ENCODE measurements at places on chromosomes 11 and 22. TPM values are rescaled to one million over a fixed set of nuclear protein-coding genes. Genes with fewer than 3 reads are reported as not detected.
A peak's percentile ranks its signal among the peaks of the same experiment; 100 is the strongest.

DNA sequence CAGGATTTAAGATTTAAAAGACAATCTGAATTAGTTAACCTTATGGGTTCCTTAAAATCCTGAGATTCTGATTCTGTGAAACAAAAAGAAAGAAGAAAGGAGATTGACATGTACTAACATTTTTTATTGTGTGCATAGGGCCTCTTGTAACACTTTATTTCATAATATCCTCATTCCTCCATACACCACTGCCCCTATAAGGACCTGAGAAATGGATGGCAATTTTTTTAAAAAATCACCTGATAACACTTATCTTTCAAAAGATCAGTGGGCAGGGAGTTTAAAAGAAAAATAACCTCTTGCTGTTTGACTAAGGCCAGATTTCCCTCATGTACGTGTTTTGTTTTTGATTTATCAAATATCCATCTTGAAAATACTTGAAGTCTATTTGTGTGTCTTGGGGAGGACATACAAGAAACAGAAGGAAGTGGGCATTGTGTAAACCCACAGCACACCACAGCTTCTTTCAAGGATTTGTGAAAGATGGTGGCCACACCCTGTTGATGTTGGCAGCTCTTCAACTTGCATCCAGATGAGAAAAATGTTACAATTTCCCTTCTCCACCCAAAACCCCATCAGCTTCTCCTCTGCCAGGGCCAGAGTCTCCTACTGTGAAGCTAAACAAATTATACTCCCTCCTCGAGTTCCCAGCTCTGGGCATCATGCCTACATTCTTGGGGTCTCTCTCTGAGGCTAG, 35.0 kb upstream of the MPEG1 start:
- H3K36me3 ChIP-seq, result no peaks in the 10 kb centered on the region
- DNase-seq, result no peak
- H3K4me3 ChIP-seq, result no peak overlapping the region
- peaks cover 8% of the 10 kb centered on the region for H3K4me1 ChIP-seq
- no peak overlapping the region for H3K27ac ChIP-seq

DNA sequence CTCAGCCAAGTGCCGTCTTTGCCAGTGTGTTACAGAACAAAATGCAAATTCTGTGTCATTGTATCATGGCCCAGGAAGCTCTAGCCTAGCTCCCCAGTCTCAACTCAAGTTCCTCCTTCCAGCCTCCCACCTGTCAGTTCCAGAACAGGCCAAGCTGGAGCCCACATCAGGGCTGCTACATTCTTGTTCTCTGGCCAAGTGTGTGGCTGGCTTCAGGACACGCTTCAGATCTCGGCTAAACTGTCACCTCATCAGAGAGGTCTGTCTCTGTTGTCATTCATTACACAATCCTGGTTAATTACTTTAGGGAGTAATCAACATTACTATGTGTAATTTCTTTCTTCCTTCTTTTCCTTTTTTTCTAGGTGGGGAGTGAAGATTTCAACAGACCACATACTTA, 347.0 kb upstream of the SYN3 start:
- no peaks in the 10 kb centered on the region for H3K36me3 ChIP-seq
- H3K4me1 ChIP-seq, result no peaks in the 10 kb centered on the region

GRCh38 chr11:12693479-12694182, 19.4 kb downstream of the TEAD1 start:
- no peak overlapping the region for H3K4me3 ChIP-seq
- no peak overlapping the region for H3K27ac ChIP-seq
- H3K4me1 ChIP-seq, result peaks cover 3% of the 10 kb centered on the region
- no peaks in the 10 kb centered on the region for H3K36me3 ChIP-seq

DNA sequence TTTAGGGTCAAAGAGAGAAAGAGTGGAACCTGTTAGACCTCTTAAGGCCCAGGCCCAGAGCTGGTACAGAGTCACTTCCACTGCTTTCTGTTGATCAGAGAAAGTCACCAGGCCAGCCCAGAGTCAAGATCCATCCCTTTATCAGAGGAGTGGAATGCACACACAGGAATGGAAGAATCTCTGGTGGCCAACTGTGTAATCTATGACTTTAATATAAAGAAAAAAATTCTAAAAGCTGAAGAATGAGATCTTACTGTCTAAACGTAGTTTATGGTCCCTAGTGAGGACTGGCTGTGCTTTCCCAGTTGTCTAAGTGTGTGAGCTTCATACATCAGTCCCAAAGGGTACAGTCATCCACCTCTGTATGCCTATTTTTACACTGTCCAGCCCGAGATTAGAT, 51.0 kb downstream of the PPFIBP2 start:
- H3K4me1 ChIP-seq, result no peaks in the 10 kb centered on the region
- no peaks in the 10 kb centered on the region for H3K36me3 ChIP-seq
- no peak overlapping the region for H3K27ac ChIP-seq
- no peaks in the 10 kb centered on the region for H3K27me3 ChIP-seq
- no peak for DNase-seq
- no peak overlapping the region for H3K4me3 ChIP-seq

GRCh38 chr11:57241353-57241972, 4.4 kb upstream of the APLNR start:
- H3K4me1 ChIP-seq, result no peaks in the 10 kb centered on the region
- peaks cover 11% of the 10 kb centered on the region for H3K27me3 ChIP-seq
- H3K4me3 ChIP-seq, result no peak overlapping the region
- DNase-seq, result no peak
- no peak overlapping the region for H3K27ac ChIP-seq

- no peaks in the 10 kb centered on the region for H3K27me3 ChIP-seq
- no peaks in the 10 kb centered on the region for H3K36me3 ChIP-seq
- no peak for DNase-seq
- H3K4me3 ChIP-seq, result no peak overlapping the region
- no peaks in the 10 kb centered on the region for H3K4me1 ChIP-seq
Measured at GRCh38 chr11:12853325-12853651, 155.8 kb upstream of the RASSF10 start.

GRCh38 chr11:8070417-8071115, 10.4 kb upstream of the TUB start:
- no peaks in the 10 kb centered on the region for H3K4me1 ChIP-seq
- H3K27me3 ChIP-seq, result no peaks in the 10 kb centered on the region
- H3K27ac ChIP-seq, result no peak overlapping the region
- DNase-seq, result no peak

- no peak overlapping the region for H3K4me3 ChIP-seq
- DNase-seq, result no peak
- H3K36me3 ChIP-seq, result no peaks in the 10 kb centered on the region
Measured at GRCh38 chr11:83971063-83971462, 684.9 kb upstream of the CCDC90B start.

GRCh38 chr22:42039271-42039670, 31.3 kb downstream of the NAGA start:
- no peak overlapping the region for H3K27ac ChIP-seq
- H3K4me3 ChIP-seq, result no peak overlapping the region
- H3K36me3 ChIP-seq, result no peaks in the 10 kb centered on the region
- no peaks in the 10 kb centered on the region for H3K27me3 ChIP-seq
- H3K4me1 ChIP-seq, result no peaks in the 10 kb centered on the region

GRCh38 chr11:114174712-114175495, 115.4 kb downstream of the ZBTB16 start:
- peaks cover 82% of the 10 kb centered on the region for H3K4me1 ChIP-seq
- DNase-seq, result no peak
- no peaks in the 10 kb centered on the region for H3K36me3 ChIP-seq
- no peak overlapping the region for H3K27ac ChIP-seq

DNA sequence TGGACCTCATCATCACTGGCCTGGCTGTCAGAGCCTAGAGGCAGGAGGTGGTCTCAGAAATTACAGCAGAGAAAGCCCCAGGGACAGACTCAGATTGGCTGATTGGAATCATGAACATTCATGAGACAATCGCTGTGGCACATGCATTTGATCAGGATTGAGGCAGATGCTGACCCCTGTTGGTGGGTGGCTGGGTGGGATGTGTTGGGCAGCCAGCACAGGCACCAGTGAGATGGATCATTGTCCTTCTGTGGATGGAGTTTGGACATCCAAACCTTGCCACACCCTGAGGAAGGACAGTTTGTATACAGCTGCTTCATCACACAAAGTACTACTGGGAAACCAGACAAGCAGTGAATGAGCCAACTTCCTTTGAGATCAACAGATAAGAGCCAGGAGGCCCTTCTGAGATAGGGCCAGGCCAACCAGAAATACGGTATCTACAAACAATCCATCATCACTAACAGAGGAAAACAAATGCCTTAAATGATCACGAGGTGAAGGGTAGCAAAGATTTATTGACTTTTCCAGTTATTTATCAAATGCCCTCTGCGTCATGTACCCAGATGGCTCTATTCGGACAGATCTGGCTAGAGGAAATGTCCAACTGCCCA, 17.3 kb downstream of the COMMD9 start:
- DNase-seq, result no peak
- H3K4me3 ChIP-seq, result no peak overlapping the region
- no peak overlapping the region for H3K27ac ChIP-seq
- no peaks in the 10 kb centered on the region for H3K27me3 ChIP-seq

DNA sequence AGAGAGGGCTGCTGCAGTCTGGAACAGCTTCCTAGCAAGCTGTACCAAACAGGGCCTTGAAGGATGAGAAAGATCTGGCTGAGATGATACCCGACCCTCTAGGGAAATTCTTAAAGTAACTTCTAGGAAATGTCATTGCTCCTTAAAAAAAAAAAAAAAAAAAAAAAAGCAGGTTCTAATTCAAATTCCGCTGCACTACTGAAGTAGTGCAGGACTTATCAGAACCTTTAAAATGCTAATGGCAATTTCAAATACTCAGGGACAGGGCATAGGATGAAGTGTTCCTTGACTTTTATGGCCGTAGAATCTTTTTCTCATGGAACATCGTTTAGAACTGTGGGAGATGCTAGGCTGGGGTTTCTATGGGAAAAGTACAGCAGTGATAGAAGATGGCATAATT, 13.1 kb downstream of the MIAT start:
- H3K4me1 ChIP-seq, result peaks cover 76% of the 10 kb centered on the region
- H3K36me3 ChIP-seq, result peaks cover 7% of the 10 kb centered on the region
- H3K27ac ChIP-seq, result peak overlapping the region; percentile 88
- DNase-seq, result no peak
- no peak overlapping the region for H3K4me3 ChIP-seq

GRCh38 chr11:61254403-61255025, 13.5 kb downstream of the PGA5 start:
- no peaks in the 10 kb centered on the region for H3K27me3 ChIP-seq
- H3K27ac ChIP-seq, result no peak overlapping the region
- H3K4me1 ChIP-seq, result peaks cover 3% of the 10 kb centered on the region
- no peaks in the 10 kb centered on the region for H3K36me3 ChIP-seq
- no peak overlapping the region for H3K4me3 ChIP-seq

DNA sequence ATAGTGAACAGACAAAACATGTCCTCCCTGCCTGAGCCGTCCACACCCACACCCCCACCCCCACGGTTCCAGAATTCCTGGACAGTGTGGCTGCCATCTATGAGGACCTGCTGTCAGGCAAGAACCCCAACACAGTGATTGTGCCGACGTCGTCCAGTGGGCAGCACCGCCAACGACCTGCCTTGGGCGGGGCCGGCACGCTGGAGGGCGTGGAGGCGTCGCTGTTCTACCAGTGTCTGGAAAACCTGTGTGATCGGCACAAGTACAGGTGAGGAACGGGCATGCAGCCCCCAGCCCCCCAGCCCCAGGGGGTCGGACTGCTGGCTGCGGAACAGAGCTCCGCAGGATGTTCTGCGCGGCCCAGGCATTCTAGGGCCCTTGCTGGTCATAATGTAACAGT, 19.7 kb downstream of the ARFGAP2 start:
- H3K4me1 ChIP-seq, result peaks cover 44% of the 10 kb centered on the region
- H3K4me3 ChIP-seq, result no peak overlapping the region
- H3K36me3 ChIP-seq, result no peaks in the 10 kb centered on the region
- no peaks in the 10 kb centered on the region for H3K27me3 ChIP-seq
- DNase-seq, result no peak

- no peak overlapping the region for H3K4me3 ChIP-seq
- no peaks in the 10 kb centered on the region for H3K4me1 ChIP-seq
- H3K27ac ChIP-seq, result no peak overlapping the region
- no peaks in the 10 kb centered on the region for H3K36me3 ChIP-seq
- peaks cover 3% of the 10 kb centered on the region for H3K27me3 ChIP-seq
Measured at GRCh38 chr11:113977701-113978100, 2.8 kb downstream of the HTR3A start.

DNA sequence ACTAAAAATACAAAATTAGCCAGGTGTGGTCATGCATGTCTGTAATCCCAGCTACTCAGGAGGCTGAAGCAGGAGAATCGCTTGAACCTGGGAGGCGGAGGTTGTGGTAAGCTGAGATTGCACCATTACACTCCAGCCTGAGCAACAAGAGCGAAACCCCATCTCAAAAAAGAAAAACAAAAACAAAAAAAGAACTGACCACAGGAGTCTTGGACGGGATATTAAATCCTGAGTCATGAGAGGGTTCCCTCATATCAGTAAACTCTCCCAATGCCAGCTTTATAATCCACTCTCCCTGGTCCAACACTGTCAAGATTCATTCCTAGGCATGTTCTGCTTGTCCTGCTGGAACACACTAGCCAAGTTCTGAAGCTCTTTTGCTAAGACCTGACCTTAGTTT, 61.5 kb upstream of the EP300 start:
- H3K27me3 ChIP-seq, result no peaks in the 10 kb centered on the region
- DNase-seq, result no peak
- no peak overlapping the region for H3K4me3 ChIP-seq
- no peaks in the 10 kb centered on the region for H3K4me1 ChIP-seq

DNA sequence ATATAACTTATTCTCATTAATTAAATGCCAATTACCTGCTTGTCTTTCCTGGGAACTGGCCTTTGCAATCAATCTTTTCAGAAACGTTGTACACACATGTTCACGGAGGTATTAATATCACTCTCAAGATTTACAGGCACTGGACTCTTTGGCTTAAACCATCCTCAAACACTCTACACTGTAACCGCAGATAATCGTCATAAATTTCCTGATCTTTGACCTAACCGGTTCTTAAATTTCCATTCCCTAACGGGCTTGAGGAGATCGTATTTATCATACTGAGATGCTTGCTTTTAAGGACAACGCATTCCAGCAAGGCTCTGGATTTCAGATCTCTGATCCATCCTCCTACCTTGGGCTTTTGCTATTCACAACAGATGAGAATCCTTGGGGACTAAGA, 72.8 kb downstream of the ARL14EP start:
- H3K27ac ChIP-seq, result no peak overlapping the region
- no peaks in the 10 kb centered on the region for H3K36me3 ChIP-seq
- no peak overlapping the region for H3K4me3 ChIP-seq

DNA sequence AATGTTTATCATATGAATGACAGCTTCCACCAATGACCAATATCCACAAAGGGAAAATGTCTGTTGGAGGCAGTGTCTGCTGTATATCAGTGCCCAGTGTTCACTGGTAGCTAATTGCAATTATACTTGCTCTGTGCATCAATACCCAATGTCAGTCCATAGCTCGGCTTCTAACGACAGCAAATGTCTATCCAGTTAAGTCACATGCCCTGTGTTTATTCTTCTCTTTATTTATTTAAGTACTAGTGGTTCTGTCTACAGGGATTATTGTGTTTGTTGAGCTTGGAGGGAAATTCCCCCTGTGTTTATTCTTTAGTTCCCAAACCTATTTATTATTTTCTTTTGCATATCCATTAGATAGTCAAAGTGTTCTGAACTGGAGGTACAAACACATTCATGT, 18.6 kb downstream of the TSKU start:
- H3K4me1 ChIP-seq, result peaks cover 34% of the 10 kb centered on the region
- no peaks in the 10 kb centered on the region for H3K27me3 ChIP-seq
- no peak for DNase-seq
- no peak overlapping the region for H3K27ac ChIP-seq
- no peak overlapping the region for H3K4me3 ChIP-seq

- no peaks in the 10 kb centered on the region for H3K4me1 ChIP-seq
- no peaks in the 10 kb centered on the region for H3K36me3 ChIP-seq
- no peak overlapping the region for H3K4me3 ChIP-seq
- no peak overlapping the region for H3K27ac ChIP-seq
- H3K27me3 ChIP-seq, result peaks cover 9% of the 10 kb centered on the region
- DNase-seq, result no peak
Measured at GRCh38 chr22:26134654-26135330, 34.5 kb upstream of the SEZ6L start.

RIMBP3B gene
- total RNA-seq, result 0.11 TPM

CCDC89 gene
- not detected for total RNA-seq

SCGB1C1 gene
- not detected for total RNA-seq

MYEOV gene
- total RNA-seq, result not detected

RHOD gene
- not detected for total RNA-seq
